ENCODE measurements at places on chromosomes 12 and 14. TPM values are rescaled to one million over a fixed set of nuclear protein-coding genes. Genes with fewer than 3 reads are reported as not detected.

DNA sequence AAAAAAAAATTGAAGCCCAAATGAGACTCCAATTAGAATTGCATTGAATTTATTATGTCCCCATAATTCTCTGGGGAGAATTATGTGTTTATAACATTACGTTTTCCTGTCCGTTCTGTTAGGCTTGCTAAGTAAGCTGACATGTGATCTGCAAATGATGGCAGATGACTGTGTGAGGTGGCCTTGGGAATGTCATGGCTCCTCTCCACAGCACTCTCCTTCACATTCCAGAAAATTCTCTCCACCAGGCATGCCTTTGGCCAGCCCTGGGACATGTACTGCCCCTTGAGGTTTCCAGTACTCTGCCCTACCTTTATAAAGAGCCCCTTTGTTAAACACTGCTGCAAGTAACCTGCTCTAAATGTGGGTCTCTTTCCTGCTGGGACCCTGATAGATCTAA, 28.3 kb upstream of the INF2 start:
- DNase-seq: no peak

DNA sequence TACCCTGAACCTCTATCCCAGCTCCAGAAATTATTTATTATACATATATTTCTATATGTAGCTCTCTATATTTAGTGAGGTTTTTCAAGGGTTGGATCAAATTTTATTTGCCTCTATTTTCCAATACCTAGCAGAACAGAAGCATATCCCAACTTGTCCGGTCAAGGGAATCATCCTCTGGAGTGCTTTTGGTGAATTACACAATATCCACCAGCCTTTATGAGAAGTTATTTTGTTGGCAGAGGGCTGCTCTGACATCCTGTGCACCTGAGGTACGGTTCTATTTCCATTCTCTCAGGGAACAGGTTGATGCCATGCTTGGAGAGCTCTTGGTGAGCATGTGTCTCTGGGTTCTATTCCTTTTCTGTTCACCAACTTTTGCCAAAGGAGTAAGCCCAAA, 1056.4 kb downstream of the GALC start:
- DNase-seq: no peak

- DNase-seq: peak; percentile 82
Observed at GRCh38 chr14:22472466-22472865, 116.6 kb downstream of the DAD1 start.

- DNase-seq: peak; percentile 36
Observed at GRCh38 chr12:11724888-11725311, 75.4 kb downstream of the ETV6 start.

- no peak for DNase-seq
Observed at GRCh38 chr14:92973798-92974372, 50.9 kb downstream of the CHGA start.

The MGAT4C gene
- total RNA-seq: 10.3 TPM

The SMOC1 gene
- not detected for total RNA-seq
